Stimulated activated effector memory CD8-positive, alpha-beta T cell treated with anti-CD3 and anti-CD28 coated beads, Interleukin-12 subunit alpha, Interleukin-12 subunit beta, amount 100 ng/mL, for 72 hours (primary cell): ENCODE measurements at places on chromosomes 2 and 18.

- no peak for DNase-seq
Measured at GRCh38 chr2:240320204-240320993, 115.1 kb upstream of the GPC1 start.

DNA sequence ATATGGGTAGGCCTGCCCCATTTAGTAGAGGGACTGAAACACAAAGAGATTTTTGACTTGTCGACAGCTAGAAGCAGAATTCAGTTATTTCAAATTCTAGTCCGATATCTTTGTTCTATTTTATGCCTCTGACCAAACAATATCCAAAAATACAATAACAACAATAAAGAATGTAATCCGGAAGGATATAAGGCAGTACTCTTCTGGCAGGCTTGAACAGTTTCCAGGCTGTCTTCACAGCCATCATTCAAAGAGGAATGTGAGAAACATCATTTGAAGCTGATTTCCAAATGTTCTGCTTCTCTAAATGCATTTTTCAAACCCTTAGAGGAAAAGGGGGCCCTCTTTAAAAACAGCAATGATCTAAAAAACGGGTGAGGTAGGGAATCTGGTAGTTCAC is 36.7 kb upstream of the SPTBN1 start:
- DNase-seq, result no peak

DNA sequence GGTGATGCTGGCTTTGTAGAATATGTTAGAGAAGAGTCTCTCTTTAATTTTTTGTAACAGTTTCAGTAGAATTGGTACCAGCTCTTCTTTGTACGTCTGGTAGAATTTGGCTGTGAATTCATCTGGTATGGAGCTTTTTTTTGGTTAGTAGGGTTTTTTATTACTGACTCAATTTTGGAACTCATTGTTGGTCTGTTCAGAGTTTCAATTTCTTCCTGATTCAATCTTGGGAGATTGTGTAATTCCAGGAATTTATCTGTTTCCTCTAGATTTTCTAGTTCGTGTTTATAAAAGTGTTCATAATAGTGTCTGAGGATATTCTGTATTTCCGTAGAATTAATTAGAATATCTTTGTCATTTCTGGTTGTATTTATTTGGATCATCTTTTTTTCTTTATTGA is 943.5 kb downstream of the TRIB2 start:
- no peak for DNase-seq

GRCh38 chr2:240450532-240451107 is 15.2 kb downstream of the GPC1 start:
- no peak for DNase-seq

DNA sequence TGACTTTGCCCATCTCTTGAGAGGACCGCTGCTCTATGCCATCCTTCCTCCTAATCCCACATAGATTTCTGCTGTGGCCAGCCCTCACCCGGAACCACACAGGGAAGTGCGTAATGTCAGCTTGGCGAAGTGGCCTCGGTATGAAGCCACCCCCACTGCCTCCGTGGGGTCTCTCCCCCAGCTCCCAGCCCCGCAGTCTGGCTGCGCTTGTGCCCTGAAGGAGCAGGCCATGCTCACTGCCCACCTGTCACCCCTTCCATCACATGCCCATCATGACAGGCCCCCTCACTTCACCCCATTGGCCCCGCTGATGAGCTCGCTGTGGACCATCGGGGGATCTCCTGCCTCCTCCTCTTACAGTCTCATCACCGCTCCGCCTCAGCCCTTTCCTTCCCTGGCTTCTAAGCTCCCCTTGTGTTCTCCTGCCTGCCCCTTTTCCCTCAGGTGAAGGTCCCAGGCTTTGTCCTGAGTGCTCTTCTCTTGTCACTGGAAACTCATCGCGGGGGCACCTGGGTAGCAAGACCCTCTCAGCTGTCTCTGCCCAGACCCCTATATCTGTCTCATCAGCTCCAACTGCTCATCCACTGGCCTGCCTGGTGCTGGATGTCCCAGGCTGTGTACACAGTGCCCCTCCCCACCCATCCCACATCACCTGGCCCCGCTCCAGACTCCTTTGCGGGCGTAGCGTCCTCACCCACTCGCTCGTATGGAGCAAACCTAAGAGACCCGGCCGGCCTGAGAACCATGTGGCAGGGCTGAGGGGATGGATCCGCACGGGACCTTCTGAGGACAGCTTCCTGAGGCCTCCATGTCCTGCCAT is 81.7 kb downstream of the GLI2 start:
- DNase-seq, result no peak

DNA sequence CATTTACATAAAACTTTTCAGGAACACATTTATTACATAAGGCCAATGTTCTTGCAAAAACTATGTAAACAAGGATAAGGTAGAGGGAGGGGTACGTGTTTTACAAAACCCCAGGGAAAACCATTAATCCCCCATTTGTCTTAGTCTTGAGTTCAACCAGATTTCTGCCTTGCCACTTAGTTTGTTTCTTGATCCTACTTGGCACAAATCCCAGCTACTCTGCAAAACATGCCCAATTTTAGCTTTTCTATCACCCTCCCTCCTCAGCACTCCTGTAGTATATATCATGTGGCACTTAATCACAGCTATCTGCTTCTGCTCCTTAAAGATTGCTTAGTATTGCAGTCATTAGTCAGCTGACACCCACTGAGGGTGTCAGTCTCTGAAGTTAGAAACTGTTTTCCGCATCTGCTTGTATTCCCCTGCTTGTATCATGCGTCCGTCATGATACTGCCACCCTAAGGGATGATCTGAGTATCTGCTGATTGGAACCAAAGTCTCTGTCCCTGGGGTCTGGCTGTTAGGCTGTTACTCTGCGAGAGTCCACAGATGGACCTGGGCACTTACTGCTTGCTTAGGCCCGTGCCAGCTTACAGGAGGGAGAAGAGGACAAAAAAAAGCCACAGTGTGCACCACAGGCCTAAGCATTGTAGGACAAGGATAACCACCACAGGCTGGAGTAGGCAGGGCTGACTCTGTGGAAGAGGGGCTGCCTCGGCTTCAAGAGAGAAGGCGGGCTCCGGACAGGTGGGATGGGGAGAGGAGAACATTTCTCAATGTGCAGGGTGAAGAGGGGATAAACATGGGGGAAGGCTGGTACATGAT is 82.2 kb downstream of the EPAS1 start:
- no peak for DNase-seq

- no peak for DNase-seq
Measured at GRCh38 chr18:36756242-36756641, 72.6 kb downstream of the TPGS2 start.

GRCh38 chr18:58098706-58099105 is 54.7 kb downstream of the NEDD4L start:
- DNase-seq, result no peak

DNA sequence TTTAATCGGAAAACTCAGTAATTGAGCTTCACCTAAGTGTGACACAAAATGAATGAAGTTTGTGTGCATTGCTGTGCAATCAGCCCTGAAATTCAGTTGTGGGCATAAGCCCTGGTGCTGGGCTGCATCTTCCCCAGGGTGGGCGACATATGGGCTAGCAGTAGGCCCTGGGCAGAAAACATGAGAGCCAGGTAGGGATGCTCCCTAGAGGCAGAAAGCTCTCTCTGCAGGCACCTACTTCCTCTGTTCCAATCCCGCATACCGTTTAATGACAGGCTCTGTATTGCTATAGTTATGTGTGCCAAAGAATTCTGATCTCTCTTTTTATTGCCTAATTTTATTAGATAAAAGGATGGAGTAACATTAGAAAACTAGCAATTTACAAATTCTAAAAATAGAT is 456.7 kb downstream of the NRXN1 start:
- no peak for DNase-seq

GRCh38 chr18:2171840-2172625 is 399.3 kb downstream of the METTL4 start:
- DNase-seq, result no peak

- no peak for DNase-seq
Measured at GRCh38 chr18:8938817-8939216, 163.7 kb upstream of the NDUFV2 start.

DNA sequence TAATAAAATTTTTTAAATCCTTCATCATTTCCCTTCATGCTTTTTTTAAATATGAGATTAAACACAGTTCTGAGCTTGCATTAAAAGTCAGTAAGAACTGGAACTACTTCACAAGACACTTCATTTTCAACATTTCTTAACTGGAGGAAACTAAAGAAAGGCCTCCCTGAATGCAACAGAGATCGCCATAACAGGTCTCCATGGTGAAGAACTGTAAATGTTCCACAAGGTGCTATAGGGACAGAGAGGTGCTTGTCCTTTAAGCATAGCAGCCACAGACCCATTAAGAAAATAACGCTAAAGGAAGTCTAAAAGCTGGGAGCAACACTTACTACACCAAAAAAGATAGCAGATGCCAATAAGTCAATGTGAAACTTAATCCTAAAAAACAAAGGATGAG is 8.5 kb downstream of the STAM2 start:
- no peak for DNase-seq

- DNase-seq, result no peak
Measured at GRCh38 chr2:102194609-102195268, 7.9 kb downstream of the IL1RL2 start.

DNA sequence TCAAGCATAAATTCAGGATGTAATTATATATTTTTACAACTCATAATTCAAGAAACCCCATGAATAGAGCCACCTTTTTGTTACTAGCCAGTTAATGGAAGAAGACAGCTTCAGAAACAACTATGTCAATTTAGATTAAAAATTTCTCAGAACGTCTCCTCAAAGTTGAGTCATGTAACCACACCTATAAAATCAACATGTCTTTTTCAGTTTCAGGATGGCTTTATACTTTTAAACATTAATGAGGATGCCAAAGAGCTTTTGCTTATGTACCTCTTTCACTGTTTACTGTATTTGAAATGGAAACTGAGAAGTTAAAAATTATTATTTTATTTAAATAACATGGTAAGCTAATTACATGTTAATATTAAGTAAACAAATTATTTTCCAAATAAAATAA is 280.1 kb downstream of the PTH2R start:
- no peak for DNase-seq

DNA sequence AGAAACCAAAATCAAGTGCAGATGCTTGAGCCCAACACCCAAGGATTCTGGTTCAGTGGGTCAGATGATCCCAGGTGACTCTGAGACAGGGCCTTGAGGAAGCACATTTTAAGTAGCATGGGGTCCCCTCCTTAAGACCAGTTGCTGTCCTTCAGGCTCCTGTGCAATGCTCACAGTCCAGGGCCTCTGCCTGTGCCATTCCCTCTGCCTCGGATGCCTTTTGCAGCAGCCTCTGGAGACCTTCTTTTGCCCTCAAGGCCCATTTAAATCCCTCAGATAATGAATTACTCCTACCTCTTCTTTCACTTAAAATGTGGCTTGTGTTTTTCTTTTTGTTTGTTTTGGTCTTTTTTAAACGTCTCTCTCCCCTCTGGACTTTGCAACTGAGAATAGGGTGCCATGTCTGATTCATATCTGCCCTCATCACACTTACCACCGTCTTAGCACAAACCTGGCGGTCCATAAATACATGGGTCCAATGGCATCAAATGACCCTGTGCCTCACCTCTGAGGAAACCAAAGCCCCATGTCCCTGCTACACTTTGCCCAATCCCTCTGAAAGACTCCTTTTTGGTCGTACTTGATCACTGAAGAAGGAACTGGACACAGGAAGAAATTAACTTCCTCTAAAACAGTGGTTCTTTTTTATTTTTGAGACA is 14.2 kb downstream of the ACTG2 start:
- no peak for DNase-seq
